ENCODE measurements at places on chromosomes 16 and 17. TPM values are rescaled to one million over a fixed set of nuclear protein-coding genes. Genes with fewer than 3 reads are reported as not detected.
A peak's percentile ranks its signal among the peaks of the same experiment; 100 is the strongest.

DNA sequence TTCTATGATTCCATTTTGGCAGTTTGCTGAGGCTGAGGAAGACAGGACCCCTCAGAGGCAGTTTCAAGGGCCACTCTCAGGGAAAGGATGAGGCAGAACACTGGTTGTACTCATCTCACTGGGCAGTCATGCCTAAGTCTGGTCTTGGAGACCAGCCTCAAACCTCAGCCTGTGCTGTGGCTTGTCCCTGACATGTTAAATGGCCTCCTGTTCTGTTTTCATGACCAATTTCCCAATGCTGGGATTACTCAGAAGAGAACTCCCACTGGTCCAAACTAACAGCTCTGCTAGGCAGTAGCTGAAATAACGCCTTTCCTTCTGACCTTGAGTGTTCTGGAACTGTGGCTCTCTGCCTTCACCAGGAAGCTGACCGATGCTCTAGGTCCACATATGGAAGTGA, 8.4 kb upstream of the SPDYE4 start:
- DNase-seq = no peak

DNA sequence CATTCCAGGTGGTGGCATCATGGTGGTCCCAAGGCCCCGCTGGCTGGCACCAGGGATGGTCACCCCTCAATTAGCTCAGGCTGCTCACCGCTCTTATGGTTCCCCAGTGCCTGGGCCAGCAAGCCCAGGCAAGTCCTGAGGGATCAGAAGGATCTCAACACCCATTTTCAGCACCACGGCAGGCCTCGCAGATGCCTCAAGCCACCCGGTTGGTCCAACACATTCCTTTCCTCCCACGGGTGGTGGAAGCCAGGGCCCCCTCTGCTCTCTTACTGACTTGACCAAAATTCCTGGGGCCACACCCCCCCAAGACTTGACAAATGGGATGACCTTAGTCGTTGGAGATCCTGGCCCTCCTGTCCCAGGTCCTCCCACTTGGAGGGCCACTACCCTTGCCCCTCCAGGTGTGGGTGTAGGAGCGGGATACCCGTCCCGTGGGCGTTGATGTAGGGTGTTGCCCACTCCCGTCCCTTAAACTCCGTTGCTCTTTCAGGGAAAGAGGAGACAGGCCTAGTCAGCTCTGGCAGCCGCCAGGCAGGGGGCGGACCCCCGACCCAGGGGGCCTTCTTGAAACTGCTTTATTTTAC, 5.9 kb downstream of the ZNF205 start:
- no peak for DNase-seq

GRCh38 chr17:55354941-55355340, 66.7 kb downstream of the MMD start:
- no peak for DNase-seq

The ZG16B gene
- not detected for total RNA-seq

GRCh38 chr17:8889458-8890210, 22.2 kb upstream of the PIK3R6 start:
- no peak for DNase-seq

DNA sequence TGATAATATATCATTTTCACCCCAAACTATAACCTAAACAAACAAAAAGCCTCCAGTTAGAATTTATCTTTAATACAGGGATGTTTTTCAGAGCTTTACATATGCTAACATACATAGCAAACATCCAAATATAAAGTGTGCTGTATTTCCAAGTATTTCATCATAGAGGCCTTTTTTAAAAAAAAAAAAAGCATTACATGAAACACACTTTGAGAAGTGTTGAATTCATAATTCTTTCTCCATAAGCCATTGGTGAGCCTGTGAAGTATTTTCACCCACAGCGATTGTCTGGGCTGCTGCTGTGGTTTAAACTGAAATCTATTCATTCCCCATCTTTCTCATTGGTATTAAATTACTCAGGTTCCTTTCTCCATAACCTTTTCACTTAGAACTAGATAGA, 503.4 kb upstream of the CDH8 start:
- no peak for DNase-seq

- DNase-seq = no peak
Measured at GRCh38 chr17:35949401-35949800, 5.9 kb upstream of the LYZL6 start.

DNA sequence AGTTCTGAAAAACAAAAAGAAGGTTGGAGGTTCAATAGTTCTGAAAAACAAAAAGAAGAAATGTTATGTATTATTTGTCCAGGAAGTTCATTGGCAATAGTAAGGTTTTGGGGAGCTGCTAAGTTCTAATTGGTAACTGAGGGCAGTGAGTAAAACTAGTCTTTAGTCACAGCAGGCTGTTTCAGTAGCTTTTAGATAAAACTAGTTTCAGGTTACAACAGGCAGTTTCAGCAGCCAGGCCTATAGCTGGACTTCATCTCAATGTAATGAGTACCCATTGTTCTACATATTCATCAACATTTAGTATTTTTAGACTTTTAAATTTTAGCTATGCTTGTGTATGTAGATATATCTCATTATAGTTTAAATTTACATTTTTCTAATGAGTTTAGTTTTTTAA, 639.3 kb downstream of the TOX3 start:
- no peak for DNase-seq

DNA sequence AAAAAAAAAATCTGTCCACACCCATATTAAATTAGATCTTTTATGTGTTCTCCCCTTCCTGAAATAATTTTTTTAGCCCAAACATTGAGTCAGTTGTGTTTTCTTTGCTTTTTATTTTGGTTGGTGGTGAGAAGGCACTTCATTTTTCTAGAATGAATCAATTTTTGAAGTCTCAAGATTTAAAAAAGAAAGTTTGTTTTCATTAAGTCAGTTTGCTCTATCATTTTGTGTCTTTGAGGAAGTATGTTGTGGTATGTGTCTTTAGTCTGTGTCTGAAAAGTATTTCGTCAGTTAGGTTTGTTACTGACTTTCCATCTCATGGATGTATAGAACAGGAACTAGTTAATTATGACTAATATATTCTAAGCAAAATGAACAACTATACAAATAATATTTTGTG, 3.8 kb downstream of the IGF2BP1 start:
- DNase-seq = no peak

DNA sequence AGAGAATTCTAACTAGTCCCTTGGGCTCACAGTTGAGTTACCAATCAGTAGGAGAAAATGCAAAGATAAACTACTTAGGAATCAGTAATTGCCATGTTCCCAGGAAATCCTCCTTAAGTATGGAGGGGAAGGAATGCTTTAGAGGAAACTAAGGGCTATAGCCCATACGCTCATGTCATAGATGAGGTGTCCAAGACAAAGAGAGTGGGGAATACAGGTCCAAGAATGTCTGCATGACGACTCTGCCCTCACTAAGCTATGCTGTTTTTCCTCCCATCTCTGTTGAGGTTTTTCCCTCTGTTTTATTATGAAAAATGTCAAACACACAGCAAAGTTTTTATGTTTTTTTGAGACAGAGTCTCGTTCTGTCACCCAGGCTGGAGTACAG, 16.0 kb downstream of the LDHD start:
- DNase-seq = no peak

The ACSM5 gene
- total RNA-seq = 11.4 TPM

The NTN1 gene
- total RNA-seq = 17.2 TPM

DNA sequence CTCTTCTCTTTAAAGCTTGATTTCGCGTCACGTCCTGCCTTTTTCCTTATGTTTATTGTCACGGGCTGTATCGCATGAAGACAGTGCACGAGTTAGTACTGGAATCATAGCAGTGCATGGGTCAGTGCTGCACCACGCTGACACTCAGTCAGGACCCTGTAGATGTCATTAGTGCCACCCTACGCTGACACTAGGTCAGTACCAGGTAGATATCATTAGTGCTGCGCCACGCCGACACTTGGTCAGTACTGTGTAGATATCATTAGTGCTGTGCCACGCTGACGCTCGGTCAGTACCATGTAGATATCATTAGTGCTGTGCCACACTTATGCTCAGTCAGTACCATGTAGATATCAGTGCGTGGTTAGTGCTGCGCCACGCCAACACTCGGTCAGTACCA, 106.2 kb upstream of the ZNF469 start:
- DNase-seq = peak; percentile 21

GRCh38 chr17:11909348-11909747, 87.9 kb downstream of the ZNF18 start:
- DNase-seq = no peak

GRCh38 chr16:81431554-81432353, 12.9 kb upstream of the CMIP start:
- DNase-seq = peak; percentile 78

DNA sequence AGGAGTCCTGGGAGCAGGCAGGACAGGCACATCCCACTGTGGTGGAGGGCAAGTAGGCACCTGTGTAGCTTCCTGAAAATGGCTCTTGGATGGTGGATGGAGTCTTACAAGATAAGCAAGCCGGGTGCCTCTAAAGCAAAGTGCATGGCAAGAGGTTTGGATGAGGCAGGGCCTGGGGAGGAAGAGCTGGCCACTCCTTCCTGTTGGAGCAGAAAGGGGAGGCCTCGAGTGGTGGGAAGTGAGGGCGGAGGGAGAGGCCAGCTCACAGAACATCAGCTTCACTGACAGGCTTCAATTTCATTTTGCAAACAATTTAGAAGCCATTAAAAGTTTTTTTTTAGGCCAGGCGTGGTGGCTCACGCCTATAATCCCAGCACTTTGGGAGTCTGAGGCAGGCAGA, 31.0 kb downstream of the CD300A start:
- peak; percentile 50 for DNase-seq

DNA sequence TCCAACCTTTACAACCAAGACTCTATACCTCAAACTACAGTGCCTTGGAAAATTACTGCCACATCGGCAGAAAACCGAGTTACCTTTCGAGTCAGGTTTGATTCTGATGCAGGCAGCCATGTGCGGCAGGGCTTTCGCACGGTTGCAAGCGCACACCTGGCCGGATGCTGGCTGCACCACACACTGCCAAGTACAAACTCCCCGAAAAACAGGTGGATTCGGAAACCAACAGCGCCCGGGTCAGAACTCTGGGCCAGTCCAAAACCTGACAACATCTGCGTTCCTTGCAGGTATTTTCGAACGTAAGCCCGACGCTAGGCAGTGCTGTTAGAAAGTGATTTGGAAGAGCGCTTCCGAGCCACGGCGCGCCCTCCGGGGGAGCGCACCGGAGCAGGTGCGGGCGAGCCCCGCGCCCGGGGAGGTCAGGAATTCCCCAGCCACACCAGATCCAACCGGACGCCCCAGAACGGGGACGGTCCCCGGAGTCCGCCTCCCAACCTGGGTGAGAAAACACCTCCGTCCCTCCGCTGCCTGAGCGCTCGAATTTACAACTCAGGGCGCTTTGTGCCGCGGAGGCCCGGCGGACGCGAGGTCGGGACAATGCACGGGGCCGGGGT, 1.2 kb downstream of the USP7 start:
- no peak for DNase-seq

GRCh38 chr17:73376152-73376551, 64.4 kb upstream of the CDC42EP4 start:
- DNase-seq = no peak

DNA sequence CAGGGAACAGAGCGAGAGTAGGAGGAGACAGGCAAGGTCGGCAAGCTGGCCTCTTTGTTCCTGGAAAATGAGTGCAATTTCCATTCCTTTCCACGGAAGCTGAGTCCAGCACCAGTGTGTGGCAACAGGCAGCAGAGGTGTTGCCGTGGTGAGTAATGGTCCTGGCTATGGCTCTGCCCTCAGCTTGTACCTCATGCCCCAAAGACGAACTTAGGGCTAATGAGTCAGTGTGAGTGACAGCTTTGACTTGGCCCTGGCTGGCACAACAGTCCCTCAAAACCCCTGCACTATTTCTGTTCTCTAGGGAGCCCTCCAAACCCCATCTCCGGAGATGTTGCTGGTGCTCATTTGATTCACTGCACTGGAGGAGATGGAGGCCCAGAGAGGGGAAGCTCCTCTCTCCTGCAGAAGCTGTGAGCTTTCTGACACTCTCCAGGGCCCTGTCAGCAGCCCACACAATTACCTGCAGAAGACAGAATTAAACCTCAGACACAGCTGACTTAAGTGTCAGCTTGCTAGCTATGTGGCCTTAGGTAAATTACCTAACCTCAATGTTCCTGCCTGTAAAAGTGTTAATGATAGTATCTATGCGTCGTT, 129.9 kb downstream of the TMEM132E start:
- DNase-seq = no peak

DNA sequence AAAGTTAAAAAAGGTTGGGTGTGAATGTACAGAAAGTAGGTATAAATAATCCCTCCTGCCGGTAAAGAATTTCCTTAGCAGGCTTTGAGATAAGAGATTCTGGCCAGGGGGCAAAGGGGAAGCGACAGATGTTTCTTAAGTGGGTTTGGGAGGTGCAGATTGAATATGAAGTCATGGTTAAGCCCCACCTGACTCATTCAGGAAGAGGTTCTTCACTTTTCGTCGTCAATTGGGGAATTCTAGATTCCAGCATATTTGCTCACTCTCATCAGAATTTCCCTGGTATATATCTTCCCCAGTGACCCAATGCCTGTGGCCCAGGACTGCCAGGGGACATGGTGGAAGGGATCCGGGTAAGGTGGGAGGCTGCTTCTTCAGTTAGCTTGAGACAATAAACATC, 127.8 kb downstream of the CPPED1 start:
- DNase-seq = no peak

The TVP23B gene
- total RNA-seq = 18.9 TPM

GRCh38 chr16:79845734-79846135, 245.2 kb upstream of the MAF start:
- DNase-seq = no peak

GRCh38 chr17:37360632-37361031, 15.2 kb upstream of the C17orf78 start:
- no peak for DNase-seq

The PTRH2 gene
- total RNA-seq = 36.2 TPM

The HNF1B gene
- not detected for total RNA-seq

The MYOCD gene
- total RNA-seq = 168 TPM

GRCh38 chr16:67943619-67944504, at the start of gene LCAT:
LCAT (minus strand) TSS chr16:67944120; CDS start chr16:67944101, 19 bp downstream.
- DNase-seq = peak; percentile 92

- no peak for DNase-seq
Measured at GRCh38 chr17:28398280-28398981, 7.6 kb downstream of the SLC46A1 start.

The BCL6B gene
- total RNA-seq = 2.8 TPM

The TUBB3 gene
- 23.5 TPM for total RNA-seq

- no peak for DNase-seq
Measured at GRCh38 chr16:67068212-67068753, 39.3 kb downstream of the CBFB start.

- no peak for DNase-seq
Measured at GRCh38 chr16:12458591-12459358, 344.9 kb downstream of the CPPED1 start.

- DNase-seq = no peak
Measured at GRCh38 chr17:50658616-50659015, 23.9 kb downstream of the ABCC3 start.

GRCh38 chr17:13352747-13353415, 248.8 kb downstream of the HS3ST3A1 start:
- DNase-seq = no peak

Measured in sigmoid colon (tissue), 7 donors.